ENCODE measurements at places on chromosomes 7 and 10. TPM values are rescaled to one million over a fixed set of nuclear protein-coding genes. Genes with fewer than 3 reads are reported as not detected.

DNA sequence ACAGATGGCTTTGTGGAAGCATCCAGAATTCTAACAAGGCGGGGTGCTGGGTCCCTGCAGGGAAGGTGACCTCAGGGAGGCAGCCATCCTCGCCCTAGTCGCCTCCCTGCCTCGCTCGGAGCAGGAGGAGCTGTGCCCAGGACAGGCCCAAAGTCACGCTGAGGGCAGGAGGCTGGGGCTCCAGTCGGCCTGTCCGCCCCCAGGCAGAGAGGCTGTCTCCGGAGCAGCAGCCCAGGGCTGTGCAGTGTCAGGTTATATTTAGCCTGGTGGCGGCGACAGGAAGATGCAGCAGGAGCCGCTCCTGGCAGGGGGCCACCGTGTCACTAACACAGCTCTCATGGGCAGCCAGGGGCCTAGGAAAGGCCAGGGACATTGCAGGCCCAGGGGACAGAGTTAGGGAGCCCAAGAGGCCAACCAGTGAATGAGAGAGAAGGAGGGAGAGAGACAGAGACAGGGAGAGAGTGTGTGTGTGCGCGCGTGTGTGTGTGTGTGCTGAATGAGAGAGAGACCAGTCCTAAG is 13.5 kb downstream of the KCNH2 start:
- peaks cover 2% of the 10 kb centered on the region for H3K27me3 ChIP-seq
- no peak overlapping the region for H3K27ac ChIP-seq
- H3K4me3 ChIP-seq, result no peak overlapping the region
- no peaks in the 10 kb centered on the region for H3K36me3 ChIP-seq
- no peak for DNase-seq

GRCh38 chr7:87363342-87363741 is 17.9 kb downstream of the CROT start:
- no peak overlapping the region for H3K27ac ChIP-seq
- no peaks in the 10 kb centered on the region for H3K4me1 ChIP-seq
- H3K27me3 ChIP-seq, result no peaks in the 10 kb centered on the region
- H3K4me3 ChIP-seq, result no peak overlapping the region
- DNase-seq, result no peak

- H3K4me1 ChIP-seq, result peaks cover 18% of the 10 kb centered on the region
- H3K27ac ChIP-seq, result no peak overlapping the region
- no peak for DNase-seq
- H3K4me3 ChIP-seq, result no peak overlapping the region
These were observed 42.2 kb upstream of the EGR2 start for GRCh38 chr10:62858364-62858763.

Gene CRTAC1
- not detected for polyA plus RNA-seq

DNA sequence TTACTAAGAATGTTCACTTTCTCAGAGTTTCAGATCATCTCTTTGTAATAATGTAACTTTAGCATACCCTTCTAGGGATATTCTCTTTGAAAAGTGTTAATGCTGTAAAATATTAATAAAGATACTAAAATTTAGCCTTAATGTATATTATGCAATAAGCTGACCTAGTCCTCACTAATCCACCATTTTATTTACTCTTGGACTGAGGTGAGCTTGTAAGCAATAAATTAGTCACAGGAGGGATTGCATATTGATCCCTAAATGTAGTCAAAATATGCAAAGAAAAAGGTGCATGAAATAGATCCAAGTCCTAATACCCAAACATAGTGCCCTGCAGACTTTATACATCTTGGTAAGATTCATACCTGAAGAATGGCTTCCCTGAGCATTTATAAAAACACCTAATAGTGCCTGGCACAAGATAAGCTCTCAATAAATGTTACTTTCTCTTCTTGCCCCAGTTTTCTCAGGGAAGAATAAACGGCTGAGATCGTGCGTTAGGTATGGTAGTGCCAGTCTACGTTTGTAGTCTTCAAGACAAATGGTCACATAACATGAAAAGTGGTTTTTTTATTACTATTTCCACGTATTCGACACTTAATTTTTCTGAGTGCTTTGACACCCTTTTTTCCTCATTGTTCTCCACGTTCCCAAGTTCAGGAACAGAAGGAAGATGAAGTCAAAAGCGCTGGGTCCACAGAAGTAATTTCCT is 14.3 kb downstream of the INSIG1 start:
- DNase-seq, result no peak
- H3K36me3 ChIP-seq, result peaks cover 17% of the 10 kb centered on the region
- H3K27me3 ChIP-seq, result no peaks in the 10 kb centered on the region
- H3K27ac ChIP-seq, result no peak overlapping the region
- H3K4me3 ChIP-seq, result no peak overlapping the region
- no peaks in the 10 kb centered on the region for H3K4me1 ChIP-seq

- H3K27ac ChIP-seq, result no peak overlapping the region
- H3K27me3 ChIP-seq, result no peaks in the 10 kb centered on the region
- H3K36me3 ChIP-seq, result no peaks in the 10 kb centered on the region
These were observed 98.5 kb downstream of the ST7 start for GRCh38 chr7:117051808-117052207.

- H3K27ac ChIP-seq, result no peak overlapping the region
- DNase-seq, result no peak
- H3K4me3 ChIP-seq, result no peak overlapping the region
- no peaks in the 10 kb centered on the region for H3K27me3 ChIP-seq
- H3K36me3 ChIP-seq, result no peaks in the 10 kb centered on the region
These were observed 65.8 kb upstream of the PRSS58 start for GRCh38 chr7:142323706-142324105.

Gene GALNT17
- not detected for polyA plus RNA-seq

Gene RADIL
- not detected for polyA plus RNA-seq

Gene SEMA3D
- polyA plus RNA-seq, result not detected

DNA sequence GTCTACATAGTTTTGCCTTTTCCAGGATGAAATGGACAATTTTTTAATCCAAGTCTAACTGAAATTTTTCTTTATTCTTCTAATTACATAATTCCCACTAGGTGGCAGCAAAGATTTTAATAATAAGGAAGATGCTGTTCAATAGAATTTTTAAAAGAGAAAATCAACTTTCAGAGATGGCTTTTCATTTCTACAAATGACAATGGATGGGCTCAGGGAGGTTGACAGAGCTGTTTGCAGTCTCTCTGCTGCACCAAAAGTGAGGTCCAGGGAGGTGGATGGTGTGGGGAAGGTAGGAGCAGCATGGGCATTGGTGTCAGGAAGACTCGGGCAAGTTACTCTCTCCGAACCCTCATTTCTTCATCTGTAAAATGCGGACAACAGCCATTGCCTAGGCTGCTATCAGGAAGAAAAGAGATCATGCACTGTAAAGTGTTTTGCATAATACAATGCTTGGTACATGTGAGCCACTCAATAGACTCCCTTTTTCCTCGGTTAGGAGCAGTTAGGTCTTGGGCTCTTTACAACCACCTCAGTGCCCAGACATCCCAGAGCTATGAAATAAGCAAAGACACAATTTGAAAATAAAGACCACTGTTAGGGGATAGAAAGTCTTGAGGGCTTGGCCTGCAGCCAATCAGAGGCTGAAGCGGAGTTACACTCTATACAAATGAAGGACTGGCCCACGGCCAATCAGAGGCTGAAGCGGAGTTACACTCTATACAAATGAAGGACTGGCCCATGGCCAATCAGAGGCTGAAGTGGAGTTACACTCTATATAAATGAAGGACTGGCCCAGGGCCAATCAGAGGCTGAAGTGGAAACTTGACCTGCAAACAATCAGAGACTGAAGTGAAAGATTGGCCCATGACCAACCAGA is 107.1 kb downstream of the ABLIM1 start:
- no peak overlapping the region for H3K4me3 ChIP-seq
- H3K36me3 ChIP-seq, result no peaks in the 10 kb centered on the region
- no peak for DNase-seq
- no peak overlapping the region for H3K27ac ChIP-seq
- H3K4me1 ChIP-seq, result no peaks in the 10 kb centered on the region

DNA sequence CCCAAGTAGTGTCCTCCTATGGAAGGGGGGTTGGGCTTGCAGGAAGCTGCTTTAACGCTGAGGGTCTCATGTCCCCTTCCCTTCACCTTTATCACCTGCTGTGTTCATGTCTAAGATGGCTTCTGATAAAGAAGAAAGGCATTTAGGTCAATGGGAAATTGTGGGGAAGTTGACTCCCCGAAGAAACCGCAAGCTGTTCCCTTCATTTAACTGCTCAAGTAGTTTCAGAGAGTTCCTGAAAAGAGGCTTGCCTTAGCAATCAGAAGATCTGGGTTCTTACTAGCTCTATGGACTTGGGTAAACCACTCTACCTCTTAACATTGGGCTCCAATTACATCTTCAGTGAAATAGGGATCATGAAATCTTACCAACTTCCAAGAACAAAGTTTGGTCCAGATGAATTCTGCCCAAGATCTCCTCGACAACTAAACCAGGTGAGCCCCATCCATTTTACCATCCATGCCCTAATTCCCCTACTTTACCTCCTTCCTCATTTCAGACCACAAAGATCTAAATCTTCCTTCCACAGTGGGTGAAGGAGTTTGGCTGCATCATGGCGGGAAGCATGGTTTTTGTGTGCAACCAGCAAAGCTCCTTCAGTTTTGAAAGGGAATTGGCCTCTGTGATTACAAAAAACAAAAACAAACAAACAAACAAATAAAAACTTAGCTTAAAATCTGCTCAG is 30.4 kb upstream of the UCN3 start:
- DNase-seq, result no peak
- no peaks in the 10 kb centered on the region for H3K4me1 ChIP-seq
- no peaks in the 10 kb centered on the region for H3K27me3 ChIP-seq
- no peak overlapping the region for H3K27ac ChIP-seq
- H3K4me3 ChIP-seq, result no peak overlapping the region

DNA sequence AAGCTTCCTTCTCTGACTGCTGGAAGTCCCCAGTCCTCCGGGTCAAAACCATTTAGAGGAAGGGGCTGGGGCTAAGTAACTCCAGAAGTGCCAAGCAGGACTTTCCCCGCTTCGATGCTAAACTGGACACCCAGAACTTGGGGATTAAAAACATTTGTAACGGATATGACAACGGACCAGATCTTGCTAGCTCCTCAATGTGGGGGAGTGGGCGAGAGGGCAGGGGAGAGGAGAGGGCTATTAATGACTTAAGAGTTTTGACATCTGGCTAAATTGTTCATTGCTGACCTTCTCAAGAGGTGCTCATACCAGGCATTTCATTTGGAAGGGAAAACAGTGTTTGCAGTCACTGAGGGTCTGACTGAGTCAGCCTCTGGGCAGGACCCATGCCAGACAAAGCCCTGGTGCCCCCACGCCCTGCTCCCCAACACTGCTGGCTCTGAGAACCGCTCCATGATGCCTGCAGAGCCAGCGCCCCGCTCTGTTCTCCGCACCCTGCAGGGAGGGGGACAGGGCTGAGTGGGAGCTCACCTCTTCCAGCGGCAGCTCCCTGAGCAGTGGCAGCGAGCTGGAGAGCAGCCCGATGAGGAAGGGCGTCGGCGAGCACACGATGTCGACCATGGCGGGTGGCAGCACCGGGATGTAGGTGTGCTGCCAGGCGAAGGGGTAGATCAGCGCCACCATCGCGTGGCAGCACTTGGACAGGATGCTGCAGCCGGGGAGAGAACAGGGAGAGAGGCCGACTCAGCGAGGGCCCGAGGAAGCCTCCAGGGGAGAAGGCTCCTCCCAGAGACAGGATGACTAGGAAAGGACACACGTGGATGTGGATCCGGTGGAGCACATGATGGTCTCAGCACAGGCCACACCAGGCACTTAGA is 47.7 kb upstream of the MKRN1 start:
- H3K4me1 ChIP-seq, result no peaks in the 10 kb centered on the region
- H3K36me3 ChIP-seq, result no peaks in the 10 kb centered on the region
- H3K27me3 ChIP-seq, result no peaks in the 10 kb centered on the region
- no peak for DNase-seq

DNA sequence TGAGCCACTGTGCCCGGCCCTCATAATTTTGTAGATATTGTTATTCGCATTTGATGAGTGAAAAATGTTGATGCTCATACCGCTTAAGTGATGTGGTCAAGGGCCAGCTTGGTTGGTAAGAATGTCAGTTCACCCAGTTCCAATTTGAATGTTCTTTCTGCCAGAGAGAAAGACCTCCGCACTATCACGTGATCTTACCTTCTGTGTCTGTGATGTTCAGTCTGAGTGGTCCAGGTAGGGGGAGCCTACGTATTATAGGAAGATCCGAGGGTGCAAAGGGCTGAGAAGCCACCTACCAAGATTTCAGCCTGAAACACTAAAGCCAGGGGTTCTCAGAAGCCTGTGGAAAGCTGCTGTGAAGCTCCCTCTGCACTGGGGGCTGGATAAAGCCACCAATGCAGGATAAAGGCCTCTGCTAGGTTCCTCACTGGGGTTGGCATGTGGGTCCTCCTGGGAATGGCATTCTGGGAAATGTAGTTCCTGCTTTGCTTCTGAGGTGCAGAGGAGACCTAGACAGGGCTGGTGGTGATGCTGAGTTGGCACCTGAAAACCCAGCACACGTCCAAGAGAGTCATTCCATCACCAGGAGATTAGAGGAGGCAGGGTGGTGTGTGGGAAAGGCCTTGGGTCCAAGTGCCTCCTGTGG is 64.7 kb upstream of the AOAH start:
- H3K4me1 ChIP-seq, result peaks cover 13% of the 10 kb centered on the region
- no peak for DNase-seq
- no peak overlapping the region for H3K4me3 ChIP-seq

DNA sequence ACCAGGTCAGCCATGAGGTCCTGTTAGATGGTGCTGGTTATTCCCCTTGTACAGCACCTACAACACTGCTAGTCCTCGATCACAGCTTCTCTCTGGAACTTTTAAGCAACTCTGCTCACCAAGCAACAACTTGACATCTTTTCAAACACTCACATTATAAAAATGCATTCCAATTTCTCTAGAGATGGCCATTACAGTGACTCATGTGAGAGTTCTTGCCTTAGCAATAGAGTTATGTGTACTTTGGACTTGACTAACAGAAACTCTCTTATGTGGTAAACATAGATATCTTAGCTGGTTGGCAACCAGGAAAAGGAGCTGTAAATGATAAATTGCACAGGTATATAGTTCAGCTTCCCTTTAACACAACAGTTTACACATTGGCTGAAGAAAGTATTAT is 122.2 kb downstream of the PDE1C start:
- no peak for DNase-seq
- H3K4me1 ChIP-seq, result no peaks in the 10 kb centered on the region
- no peak overlapping the region for H3K27ac ChIP-seq
- H3K36me3 ChIP-seq, result no peaks in the 10 kb centered on the region
- no peaks in the 10 kb centered on the region for H3K27me3 ChIP-seq
- no peak overlapping the region for H3K4me3 ChIP-seq

Gene NUTM2B
- not detected for polyA plus RNA-seq

All from GM12878 (cell line).